Breast epithelium (tissue), 4 donors: ENCODE measurements at places on chromosomes 7 and 10. TPM values are rescaled to one million over a fixed set of nuclear protein-coding genes. Genes with fewer than 3 reads are reported as not detected.

DNA sequence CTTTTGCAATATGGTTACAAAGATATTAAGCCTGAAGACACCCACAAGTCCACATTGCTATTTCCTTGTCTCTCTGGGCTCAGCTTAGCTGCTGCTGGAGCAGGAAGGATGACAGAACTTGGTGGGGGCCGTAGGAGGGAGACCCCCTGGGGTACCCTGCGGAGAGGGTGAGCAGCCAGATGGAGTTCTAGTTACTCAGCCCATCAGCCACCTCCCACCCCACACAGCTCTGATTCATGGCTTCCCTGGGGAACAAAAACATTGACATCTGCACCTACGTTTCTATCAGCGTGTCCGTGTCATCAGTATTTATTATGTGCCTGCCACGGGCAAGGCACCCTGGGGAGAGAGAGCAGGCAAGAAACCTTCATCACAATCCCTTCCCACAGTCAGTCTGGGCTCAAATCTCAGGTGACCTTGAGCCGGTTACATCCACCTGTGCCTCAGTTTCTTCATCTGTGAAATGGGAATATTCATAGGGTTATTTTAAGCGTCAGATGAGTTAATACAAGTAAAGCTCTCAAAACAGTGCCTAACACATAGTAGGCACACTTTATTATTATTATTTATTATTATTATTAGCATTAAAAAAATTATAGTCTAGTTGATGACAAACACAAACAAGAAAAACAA lies 131.5 kb downstream of the C10orf105 start:
- DNase-seq: no peak
- H3K4me3 ChIP-seq: no peak overlapping the region
- H3K27ac ChIP-seq: no peak overlapping the region
- no peaks in the 10 kb centered on the region for H3K27me3 ChIP-seq

DNA sequence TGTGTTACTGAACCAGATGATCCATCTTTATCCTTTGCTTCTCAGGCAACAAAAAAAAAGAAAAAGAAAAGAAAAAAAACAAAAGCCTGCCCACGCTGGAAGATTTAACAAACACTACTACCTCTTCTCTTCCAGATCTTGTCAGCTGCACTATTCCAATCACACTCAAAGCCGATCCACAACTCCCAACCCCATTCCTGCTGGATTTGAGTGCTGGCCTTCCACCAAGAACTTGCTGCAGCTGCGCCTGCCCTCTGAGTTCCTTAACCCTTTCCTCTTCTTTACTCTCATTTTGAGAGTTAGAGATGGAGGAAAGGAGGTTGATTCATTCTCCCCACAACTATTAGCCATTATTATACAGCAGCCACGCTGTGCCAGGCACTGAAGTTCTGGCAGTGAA lies 16.0 kb upstream of the ITGA8 start:
- no peak for DNase-seq
- no peak overlapping the region for H3K27ac ChIP-seq
- H3K4me3 ChIP-seq: no peak overlapping the region
- H3K36me3 ChIP-seq: no peaks in the 10 kb centered on the region

DNA sequence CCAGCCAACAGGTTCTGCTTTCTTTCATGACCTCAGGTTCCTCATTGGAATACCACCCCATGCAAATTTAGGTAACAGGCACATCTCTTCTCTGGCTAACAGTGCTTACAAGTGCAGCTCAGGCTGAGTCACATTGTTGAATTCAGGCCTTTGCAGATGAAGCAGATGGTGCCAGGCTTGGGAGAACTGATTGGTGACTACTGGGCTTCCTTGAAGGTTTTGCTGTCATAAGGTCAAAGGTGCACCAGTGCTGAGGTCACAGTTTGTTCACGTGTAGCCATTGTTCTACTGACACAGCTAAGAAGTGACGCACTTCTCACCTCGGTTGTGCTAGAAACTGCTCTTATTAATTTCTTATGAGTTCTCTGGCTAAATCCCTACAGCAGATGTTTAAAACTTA lies 128.6 kb upstream of the BMPER start:
- no peaks in the 10 kb centered on the region for H3K36me3 ChIP-seq
- no peak overlapping the region for H3K27ac ChIP-seq
- DNase-seq: no peak
- H3K4me3 ChIP-seq: no peak overlapping the region
- no peaks in the 10 kb centered on the region for H3K27me3 ChIP-seq

GRCh38 chr10:77531441-77532001 lies 106.1 kb downstream of the KCNMA1 start:
- H3K4me1 ChIP-seq: peaks cover 5% of the 10 kb centered on the region
- H3K36me3 ChIP-seq: no peaks in the 10 kb centered on the region
- DNase-seq: no peak
- no peak overlapping the region for H3K4me3 ChIP-seq

DNA sequence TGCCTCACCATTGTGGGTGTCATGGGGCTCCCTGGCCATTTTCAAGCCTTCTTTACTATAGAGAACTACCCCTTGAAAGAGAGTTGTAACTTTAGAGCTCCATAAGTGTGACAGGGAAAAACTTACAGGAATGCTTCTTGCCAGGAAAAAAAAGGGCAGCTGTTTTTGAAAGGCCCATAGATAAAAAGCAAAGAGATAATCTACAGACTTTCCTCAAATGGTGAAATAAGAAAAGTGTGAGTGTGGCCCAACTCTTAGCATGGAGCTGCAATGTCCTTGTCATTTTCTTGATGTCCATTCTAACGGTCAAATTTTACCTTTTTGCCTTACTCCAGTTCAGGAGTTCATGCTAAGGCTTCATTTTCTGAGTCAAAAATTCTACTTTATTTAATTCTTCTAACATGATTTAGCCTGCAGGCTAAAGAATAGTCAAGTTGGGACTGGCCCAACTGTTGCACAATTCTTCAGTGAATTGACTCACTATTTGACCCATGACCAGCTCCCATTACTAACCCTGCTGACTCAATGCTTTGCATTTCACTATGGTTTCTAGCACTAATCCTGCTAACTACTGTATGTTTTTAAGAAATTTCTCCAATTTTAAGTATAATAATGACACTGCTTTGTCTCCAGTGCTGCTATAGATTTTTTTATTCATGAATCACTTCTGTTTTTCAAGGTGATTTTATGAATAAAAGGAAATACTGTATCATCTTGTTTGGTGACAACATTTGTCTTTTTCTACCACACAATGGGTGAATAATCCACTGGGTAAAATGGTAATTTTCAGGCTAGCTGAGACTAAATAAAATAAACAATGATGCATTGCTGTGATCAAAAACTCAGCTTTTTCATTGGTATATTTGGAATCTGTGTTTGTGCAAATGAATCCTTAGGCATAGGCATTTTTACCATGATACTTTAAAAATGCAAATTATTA lies 41.4 kb upstream of the SGCE start:
- H3K4me1 ChIP-seq: no peaks in the 10 kb centered on the region
- no peak overlapping the region for H3K4me3 ChIP-seq
- no peaks in the 10 kb centered on the region for H3K36me3 ChIP-seq
- H3K27ac ChIP-seq: peak overlapping the region; percentile 38
- H3K27me3 ChIP-seq: no peaks in the 10 kb centered on the region
- DNase-seq: peak; percentile 55

DNA sequence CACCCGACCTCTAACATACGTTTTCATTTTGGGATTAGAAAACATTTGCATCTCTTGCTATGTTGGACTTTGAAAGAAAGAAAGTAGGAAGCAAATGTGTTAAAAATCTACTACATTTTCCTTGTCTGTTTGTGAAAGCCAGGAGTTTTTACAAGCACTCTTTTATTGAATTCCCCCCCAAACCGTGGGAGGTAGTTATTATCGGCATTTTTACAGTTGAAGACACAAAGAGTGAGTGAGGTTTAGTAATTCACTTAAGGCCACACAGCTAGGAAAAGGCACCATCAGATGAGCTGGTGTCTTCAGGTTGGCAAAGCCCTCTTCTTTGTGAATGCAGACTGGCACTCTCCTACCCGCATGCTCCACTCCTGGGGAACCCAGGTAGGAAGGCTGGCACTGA lies 23.5 kb upstream of the SFMBT2 start:
- H3K4me3 ChIP-seq: no peak overlapping the region
- no peak for DNase-seq
- no peak overlapping the region for H3K27ac ChIP-seq
- H3K27me3 ChIP-seq: peaks cover 17% of the 10 kb centered on the region

GRCh38 chr7:121079425-121080169 lies 91.1 kb downstream of the CPED1 start:
- H3K27me3 ChIP-seq: no peaks in the 10 kb centered on the region
- no peak overlapping the region for H3K4me3 ChIP-seq
- DNase-seq: no peak
- no peak overlapping the region for H3K27ac ChIP-seq

- no peak overlapping the region for H3K27ac ChIP-seq
- no peaks in the 10 kb centered on the region for H3K4me1 ChIP-seq
- no peak overlapping the region for H3K4me3 ChIP-seq
- DNase-seq: no peak
Measured at GRCh38 chr10:77643795-77644468, 6.3 kb upstream of the KCNMA1 start.

DNA sequence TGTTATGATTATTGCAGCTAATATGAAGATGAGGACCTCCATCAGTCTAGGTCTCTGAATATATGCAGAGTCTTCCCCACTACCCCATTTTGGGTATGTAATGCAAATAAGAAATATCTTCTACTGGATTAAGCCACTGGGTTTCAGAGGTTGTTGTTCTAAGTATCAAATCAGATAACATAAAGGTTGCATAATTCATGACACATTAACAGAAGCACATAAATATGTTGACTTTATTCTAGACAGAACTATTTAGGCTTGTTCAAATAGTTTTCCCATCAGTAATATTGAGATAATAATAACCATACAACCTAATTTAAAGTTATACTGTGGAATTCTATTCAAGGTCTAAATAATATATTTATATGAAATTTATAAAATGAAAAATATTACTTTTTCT lies 157.1 kb downstream of the ETV1 start:
- no peak for DNase-seq
- no peaks in the 10 kb centered on the region for H3K4me1 ChIP-seq
- no peaks in the 10 kb centered on the region for H3K36me3 ChIP-seq

DNA sequence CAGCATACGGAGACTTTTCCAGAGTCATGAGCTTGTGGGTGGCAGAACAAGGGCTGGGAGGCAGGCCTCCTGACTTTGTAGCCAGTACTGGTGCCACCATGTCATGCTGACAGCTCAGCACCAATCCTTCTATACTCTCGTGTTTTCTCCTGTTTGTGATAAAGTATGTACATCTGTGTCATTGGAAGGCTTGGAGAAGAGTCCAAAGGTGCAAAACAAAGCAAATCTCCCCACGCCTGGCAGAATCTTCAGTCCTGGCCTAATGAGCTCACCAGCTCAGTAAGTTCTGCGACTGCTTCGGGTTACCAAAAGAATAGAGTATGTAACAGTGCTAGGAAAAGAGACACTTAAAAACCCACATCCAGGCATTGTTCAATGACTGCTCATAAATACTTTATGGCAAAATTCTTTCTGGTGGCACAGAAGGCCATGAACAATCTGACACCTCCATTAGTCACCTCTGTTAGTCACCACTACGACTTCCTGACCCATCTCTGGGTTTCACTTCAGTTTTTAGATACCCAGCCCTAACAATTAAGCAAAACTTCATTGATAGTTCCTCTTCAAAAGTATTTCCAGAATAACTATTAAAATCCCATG lies 24.5 kb downstream of the STEAP1 start:
- H3K27ac ChIP-seq: no peak overlapping the region
- H3K27me3 ChIP-seq: no peaks in the 10 kb centered on the region
- H3K36me3 ChIP-seq: no peaks in the 10 kb centered on the region
- H3K4me3 ChIP-seq: no peak overlapping the region
- no peaks in the 10 kb centered on the region for H3K4me1 ChIP-seq

- no peaks in the 10 kb centered on the region for H3K36me3 ChIP-seq
- DNase-seq: no peak
- no peak overlapping the region for H3K27ac ChIP-seq
- H3K27me3 ChIP-seq: no peaks in the 10 kb centered on the region
- no peak overlapping the region for H3K4me3 ChIP-seq
- no peaks in the 10 kb centered on the region for H3K4me1 ChIP-seq
Measured at GRCh38 chr7:24697416-24697815, 59.8 kb downstream of the GSDME start.

DNA sequence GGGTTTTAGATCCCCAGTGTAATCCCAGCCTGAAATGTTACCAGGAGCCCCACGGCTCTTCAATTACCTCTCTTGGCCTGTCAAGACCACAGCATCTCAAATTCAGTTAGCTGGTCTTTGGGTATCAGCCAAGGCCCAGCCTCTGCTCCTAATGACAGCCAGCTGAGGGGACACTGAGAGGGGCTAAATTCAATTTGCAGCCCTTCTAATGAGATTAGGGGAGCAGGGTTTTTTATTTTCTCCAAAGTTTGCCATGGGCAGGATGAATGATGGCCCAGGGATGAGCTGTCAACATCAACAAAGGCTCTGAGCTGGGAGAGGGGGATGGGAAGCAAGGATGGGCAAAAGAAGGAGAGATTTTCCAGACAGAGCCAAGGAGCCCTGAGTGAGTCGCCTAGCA lies 116.8 kb upstream of the TBX20 start:
- H3K36me3 ChIP-seq: no peaks in the 10 kb centered on the region
- H3K27me3 ChIP-seq: no peaks in the 10 kb centered on the region
- no peak for DNase-seq
- no peak overlapping the region for H3K4me3 ChIP-seq
- H3K27ac ChIP-seq: no peak overlapping the region

GRCh38 chr10:97215619-97216260 lies 30.0 kb upstream of the SLIT1 start:
- no peaks in the 10 kb centered on the region for H3K27me3 ChIP-seq
- no peak overlapping the region for H3K27ac ChIP-seq
- H3K4me3 ChIP-seq: no peak overlapping the region
- DNase-seq: no peak
- no peaks in the 10 kb centered on the region for H3K36me3 ChIP-seq

DNA sequence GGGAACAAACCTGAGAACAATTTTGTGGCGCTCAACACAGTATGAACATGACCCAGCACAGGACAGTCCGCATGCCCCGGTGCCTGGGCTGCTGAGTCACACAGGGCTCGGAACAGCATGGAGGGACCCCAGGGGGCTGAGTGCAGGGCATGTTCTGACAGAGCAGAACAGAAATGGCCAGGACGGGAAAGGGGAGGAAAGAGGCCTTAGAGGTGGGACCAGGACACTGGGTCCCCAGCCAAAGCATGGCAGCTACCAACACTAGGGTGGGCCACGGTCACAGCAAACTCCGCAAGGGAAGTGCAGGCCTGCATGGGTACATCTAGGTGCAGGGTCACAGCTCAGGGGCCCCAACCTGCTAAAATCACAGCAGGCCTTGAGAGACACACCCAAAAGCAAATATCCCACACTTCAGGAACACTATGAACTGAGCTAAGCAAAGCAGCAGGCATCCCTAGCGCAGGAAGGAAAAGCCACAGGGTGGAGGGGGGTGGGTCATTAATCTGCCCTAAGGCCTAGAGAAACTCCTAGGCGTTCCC lies 5.6 kb downstream of the IMPDH1 start:
- H3K36me3 ChIP-seq: no peaks in the 10 kb centered on the region
- no peak overlapping the region for H3K27ac ChIP-seq
- DNase-seq: no peak
- no peaks in the 10 kb centered on the region for H3K27me3 ChIP-seq
- peaks cover 8% of the 10 kb centered on the region for H3K4me1 ChIP-seq
- no peak overlapping the region for H3K4me3 ChIP-seq

The PAPOLB gene
- total RNA-seq: 0.15 TPM

The GPER1 gene
- total RNA-seq: 3.3 TPM

The PAPSS2 gene
- total RNA-seq: 27.2 TPM

The IFIT1B gene
- not detected for total RNA-seq

The TFEC gene
- total RNA-seq: 19.0 TPM

The CPA2 gene
- not detected for total RNA-seq

The PLEKHS1 gene
- 23.6 TPM for total RNA-seq

The GPR15LG gene
- not detected for total RNA-seq

The PRSS37 gene
- not detected for total RNA-seq

The CFAP58 gene
- total RNA-seq: 0.88 TPM

The RAPGEF5 gene
- 41.9 TPM for total RNA-seq

The BAIAP2L1 gene
- 8.5 TPM for total RNA-seq

The CFTR gene
- 1.3 TPM for total RNA-seq
